ENCODE measurements at places on chromosomes 6 and 20.

DNA sequence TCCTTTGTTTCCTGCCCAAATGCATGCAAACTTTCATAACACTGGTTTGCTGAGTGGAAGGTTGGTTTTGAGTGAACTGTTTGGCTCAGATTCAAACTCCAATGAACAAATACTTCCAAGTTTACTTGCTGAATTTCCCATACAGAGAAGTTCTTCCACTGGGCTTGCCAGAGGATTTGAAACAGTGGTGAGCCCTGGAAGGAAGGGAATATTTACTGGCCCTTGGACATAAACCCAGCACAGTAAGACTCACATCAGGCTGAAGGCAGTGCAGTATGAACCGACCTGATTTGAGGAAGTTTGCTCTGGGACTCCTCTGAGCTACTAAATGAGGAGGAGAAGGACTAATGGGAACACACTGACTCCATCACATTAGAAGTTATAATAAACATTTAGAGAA is 3.8 kb downstream of the TRAF3IP2 start:
- no peak for DNase-seq

- peak; percentile 69 for DNase-seq
These were observed 25.7 kb downstream of the PSMG4 start for GRCh38 chr6:3284436-3284876.

- DNase-seq, result no peak
These were observed 261.4 kb downstream of the KHDC1L start for GRCh38 chr6:72963946-72964345.

- DNase-seq, result no peak
These were observed 9.1 kb downstream of the PI16 start for GRCh38 chr6:36963451-36964290.

DNA sequence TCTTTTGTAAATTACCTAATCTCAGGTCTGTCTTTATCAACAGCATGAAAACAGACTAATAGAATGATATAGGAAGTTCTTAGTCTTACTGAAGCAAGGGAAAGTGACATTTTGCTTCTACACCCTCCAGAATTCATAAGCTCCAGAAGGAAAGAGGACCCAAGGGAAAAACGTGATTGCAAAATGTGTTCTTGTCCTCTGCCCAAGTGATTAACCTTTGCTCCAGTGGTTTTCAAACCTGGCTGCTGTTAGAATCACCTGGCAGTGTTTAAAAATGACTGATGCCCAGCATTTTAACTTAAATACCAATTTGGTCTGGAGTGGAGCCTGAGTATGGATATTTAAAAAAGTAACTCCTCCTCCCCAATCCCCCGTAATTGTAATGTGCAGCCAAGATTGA is 191.4 kb downstream of the SLC16A10 start:
- DNase-seq, result no peak

DNA sequence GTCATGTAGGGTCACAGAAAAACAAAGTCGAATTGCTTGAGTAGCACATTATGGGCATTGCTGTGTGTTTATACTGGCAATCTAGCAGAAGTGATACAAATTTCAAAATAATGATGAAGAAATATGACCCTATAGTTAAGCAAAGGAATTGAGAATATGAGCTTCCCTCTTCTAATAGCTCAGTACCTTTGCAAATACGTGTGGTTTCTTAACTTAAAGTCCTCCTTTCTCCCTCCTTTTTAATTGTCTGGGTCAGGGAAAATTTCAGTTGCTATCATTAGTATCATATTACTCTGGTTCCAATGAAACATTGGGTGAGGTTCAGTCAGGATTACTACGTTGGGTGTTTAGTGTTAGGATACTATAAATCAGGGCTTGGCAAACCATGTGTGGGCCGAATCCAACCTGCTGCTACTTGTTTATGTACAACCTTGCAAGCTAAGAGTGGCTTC is 166.8 kb upstream of the CARMIL1 start:
- no peak for DNase-seq

GRCh38 chr20:7981374-7981773 is 38.2 kb downstream of the TMX4 start:
- no peak for DNase-seq

GRCh38 chr6:107292715-107293271 is 166.6 kb downstream of the PDSS2 start:
- DNase-seq, result no peak

DNA sequence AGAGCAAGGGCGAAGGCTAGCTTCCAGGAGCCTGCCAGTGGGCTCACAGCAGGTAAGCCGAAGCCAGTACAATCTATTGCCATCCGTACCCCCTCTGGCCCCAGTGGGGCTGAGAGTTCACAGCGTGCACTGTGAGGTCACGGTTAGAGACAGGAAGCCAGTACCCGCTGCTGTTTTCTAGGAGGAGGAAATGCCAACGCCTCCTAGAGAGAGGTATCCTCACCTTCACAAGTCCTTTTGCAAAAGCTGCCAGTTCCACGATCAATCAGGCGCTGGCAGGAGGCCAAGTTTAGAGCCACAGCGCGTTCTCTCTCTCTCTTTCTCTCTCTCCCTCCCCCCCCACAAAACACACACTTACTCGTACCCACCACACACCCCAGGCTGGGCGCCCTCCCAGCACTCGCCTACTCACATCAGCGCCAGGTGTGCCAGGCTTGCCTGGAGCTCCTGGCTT is 22.5 kb downstream of the COL9A1 start:
- DNase-seq, result no peak

GRCh38 chr6:90574610-90575009 is 12.3 kb downstream of the MAP3K7 start:
- DNase-seq, result no peak

GRCh38 chr6:119742188-119742803 is 392.7 kb upstream of the MAN1A1 start:
- DNase-seq, result peak; percentile 67

- no peak for DNase-seq
These were observed 141.7 kb downstream of the MTFR2 start for GRCh38 chr6:136108361-136108945.

GRCh38 chr6:163354085-163354484 is 60.4 kb upstream of the QKI start:
- DNase-seq, result no peak
